Stimulated activated CD8-positive, alpha-beta memory T cell treated with anti-CD3 and anti-CD28 coated beads, Interleukin-7, amount 100 ng/mL, for 24 hours (primary cell): ENCODE measurements at places on chromosomes 1 and 21.

GRCh38 chr21:42486531-42486930 is 9.5 kb downstream of the RSPH1 start:
- DNase-seq, result no peak

DNA sequence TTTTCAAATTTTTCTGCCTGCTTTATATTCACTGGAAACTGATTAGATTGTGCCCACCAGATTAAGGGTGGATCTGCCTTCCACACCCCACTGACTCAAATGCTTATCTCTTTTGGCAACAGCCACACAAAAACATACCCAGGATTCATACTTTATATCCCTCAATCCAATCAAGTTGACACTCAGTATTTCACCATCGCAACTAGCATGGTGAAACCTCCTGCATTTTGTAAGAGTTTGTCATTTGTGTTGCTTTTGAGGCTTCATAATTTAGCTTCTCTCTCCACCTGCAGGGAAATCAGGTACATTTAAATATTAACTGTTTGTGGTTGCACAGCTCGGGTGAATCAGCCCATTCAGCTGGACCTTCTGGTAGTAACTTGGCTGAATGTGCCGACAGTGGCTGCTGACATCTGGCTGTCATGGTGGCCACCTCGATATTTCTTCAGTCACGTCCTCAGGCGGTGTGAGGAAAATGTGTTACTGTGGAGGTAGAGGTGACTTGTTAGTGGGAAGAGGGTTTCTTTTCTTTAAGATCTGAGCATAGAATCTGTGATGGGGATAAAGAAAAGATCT is 224.0 kb downstream of the PTBP2 start:
- DNase-seq, result no peak

GRCh38 chr1:114352797-114353196 is 158.2 kb downstream of the TRIM33 start:
- DNase-seq, result no peak

DNA sequence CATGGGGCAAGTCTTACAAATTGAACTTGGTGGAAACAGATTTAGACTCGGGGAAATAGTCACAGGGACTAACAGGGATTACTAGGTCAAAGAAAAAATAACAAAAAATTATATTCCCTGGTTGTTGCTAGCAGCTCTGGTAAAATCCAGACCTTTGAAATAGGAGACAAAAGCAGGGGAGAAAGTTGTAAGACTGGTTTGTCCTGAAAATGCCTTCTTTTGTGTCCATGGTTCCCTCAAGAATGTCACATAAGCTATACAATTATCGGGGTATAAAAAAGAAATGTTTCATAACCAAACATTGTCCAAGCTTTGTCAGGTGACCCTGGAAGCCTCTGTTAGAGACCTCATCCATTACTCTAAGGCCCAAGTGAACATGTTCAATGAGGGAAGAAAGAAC is 33.1 kb downstream of the KIAA0319L start:
- DNase-seq, result no peak

DNA sequence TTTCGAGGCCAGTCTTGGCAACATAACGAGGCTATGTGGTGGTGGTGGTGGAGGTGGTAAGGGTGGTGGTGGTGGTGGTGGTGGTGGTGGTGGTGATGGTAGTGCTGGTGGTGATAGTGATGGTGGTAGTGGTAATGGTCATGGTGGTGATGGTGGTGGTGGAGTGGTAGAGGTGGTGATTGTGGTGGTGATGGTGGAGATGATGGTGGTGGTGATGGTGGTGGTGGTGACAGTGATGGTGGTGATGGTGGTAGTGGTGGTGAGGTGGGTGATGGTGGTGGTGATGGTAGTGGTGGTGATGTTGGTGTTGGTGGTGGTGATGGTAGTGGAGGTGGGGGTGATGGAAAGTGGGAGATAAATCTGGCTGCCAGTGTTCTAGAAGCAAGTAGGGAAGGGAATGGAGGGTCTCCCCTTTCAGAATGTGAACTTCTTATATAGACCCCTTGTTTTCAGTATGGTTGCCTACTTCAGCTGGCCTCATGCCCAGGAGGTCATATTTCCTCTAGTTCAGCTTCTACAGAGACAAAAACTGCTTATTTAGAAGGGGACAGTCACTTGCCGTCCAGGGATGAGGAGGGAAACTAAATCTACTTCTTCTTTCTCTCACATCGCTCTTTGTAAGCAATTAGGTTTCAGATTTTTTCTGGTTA is 27.5 kb downstream of the SH3BGR start:
- no peak for DNase-seq

GRCh38 chr1:23198373-23198772 is 18.9 kb downstream of the HTR1D start:
- no peak for DNase-seq

DNA sequence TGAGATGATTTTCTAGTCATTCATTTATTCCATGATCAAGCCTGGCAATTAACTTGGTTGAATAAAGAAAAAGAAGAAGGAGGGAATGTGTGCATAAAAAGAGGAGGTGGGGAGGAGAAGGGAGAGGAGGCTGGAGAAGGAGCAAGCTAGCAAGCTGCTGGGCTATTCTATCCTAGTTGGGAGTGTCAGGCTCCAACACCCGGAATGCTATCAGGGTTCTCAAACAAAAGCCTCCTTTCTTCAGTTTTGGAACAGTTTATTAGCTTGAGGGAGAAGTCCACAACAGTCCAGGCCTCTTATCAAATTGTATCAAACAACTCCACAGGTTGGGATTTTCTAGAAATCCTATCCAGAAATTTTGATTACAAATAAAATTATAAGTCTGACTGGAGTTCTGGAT is 80.0 kb downstream of the BCAR3 start:
- no peak for DNase-seq

GRCh38 chr1:241208910-241209379 is 148.1 kb downstream of the RGS7 start:
- DNase-seq, result no peak

- DNase-seq, result no peak
Measured at GRCh38 chr1:212867192-212867591, 9.1 kb downstream of the FLVCR1 start.

DNA sequence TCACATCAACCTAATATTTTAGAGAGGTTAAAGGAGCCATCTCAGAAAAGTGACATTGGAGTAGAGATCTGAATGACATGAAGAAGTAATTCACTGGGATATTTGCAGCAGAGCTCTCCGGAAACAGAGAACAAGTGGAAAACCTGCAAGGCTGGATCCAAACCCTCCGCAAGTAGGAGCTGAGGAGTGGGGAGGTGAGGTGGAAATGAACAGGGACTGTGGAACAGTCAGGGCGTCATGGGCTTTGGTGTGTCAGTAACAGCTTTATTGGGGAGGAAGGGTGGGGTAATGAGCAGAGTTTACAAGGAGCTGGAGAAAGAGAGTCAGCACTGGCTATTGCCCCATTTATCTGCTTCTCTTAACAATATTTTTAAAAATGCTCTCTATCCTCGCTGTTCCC is 9.3 kb upstream of the IVL start:
- no peak for DNase-seq

DNA sequence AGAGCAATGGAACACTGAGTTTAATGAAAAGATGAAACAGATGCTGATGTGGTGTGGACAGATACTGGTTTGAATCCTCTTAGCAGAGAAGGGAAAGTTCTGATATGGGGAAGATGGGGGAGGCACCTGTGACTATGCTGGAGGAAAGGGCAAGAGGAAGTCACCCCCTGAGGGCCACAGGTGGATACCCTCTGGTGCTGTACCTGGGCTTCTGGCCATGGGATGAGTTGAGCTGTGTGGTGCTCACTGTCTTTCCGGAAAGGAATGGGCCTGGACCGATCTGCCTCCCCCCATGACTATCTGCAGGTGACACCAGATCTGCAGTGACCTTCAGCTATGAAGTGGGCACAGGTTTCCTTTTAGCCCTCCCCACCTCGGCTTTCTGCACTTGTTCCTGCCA is 52.4 kb downstream of the IER5 start:
- DNase-seq, result no peak

DNA sequence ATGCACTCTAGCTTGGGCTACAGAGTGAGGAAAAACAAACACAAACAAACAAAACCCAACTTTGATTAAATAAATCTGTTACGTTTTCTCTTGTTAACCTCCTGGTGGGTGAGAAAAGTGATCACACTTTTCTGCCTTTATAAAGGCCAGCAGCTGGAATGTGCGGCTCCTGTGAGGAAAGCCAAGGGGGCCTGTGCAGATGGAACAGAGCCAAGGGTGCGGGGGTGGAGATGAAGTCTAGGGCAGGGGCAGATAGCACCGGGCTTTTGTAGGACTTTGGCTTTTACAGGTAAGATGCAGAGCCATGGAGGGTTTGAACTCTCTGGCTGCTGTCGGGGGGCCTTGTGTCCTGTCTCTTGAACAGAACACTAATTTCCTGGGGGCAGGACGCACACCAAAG is 40.7 kb upstream of the GPR37L1 start:
- no peak for DNase-seq

GRCh38 chr1:17799642-17800041 is 44.5 kb downstream of the ACTL8 start:
- no peak for DNase-seq

- no peak for DNase-seq
Measured at GRCh38 chr1:218376722-218377121, 31.6 kb downstream of the TGFB2 start.

DNA sequence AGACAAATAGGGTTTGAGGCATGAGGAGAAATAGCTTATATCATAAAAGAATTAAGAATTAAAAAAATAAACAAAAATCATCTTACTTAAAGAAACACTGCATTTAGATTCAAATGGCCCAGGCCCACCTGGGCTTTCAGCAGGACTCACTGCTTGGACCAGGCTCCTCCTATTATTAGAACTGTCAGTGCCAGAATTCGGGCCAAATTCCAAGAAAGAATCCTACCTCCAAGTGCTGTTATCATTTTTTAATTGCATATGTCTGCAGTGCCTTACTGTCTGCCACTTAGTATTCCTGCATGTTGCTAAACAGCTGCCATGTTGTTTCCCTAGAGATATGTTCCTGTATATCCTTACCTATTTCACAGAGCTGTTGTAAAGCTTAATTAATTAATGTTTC is 112.0 kb downstream of the BARHL2 start:
- DNase-seq, result no peak

DNA sequence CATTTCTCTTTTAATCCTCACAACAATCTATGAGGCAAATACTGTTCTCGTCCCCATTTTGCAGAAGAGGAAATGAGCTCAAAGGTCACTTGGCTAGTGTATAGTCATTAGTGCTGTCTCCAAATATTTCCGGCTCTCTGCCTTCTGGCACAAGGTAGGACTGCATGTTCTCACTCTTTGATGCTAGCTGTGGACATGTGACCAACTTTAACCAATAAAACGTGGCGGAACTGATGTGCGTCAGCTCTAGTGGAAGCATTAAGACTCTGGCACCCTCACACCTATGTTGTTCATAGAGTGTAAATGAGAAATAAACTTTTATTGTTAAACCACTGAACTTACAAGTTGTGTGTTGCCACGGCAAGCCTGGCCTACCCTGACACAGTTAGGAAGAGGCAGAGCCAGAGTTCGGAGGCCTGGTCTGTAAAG is 5.0 kb upstream of the KIF21B start:
- DNase-seq, result no peak

DNA sequence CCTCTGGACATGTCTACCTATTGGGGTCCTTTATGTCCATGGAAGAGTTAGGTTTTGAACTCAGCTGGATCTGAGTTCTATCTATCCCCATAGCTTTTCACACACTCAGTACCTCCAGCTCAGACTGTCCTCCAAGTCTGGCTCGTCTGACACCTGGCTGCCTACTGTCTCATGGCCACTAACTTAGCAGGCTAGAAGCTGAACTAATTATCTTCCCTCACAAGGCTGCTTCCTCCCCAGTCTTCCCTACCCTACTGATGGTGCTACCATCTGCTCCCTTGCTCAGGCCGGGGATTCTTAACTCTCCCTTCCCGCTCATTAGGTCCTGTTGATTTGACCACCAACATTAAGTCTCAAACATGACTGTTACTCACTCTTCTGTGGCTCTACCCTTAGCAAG is 13.4 kb downstream of the VANGL2 start:
- no peak for DNase-seq
